Kidney epithelial cell (primary cell): ENCODE measurements at places on chromosomes 1 and 21. TPM values are rescaled to one million over a fixed set of nuclear protein-coding genes. Genes with fewer than 3 reads are reported as not detected.

The TEDDM1 gene
- total RNA-seq = not detected in 2 replicates

The AMPD1 gene
- 0.07 TPM in 1 of 2 replicates, not detected in the other for total RNA-seq

The PKLR gene
- not detected in 2 replicates for total RNA-seq

The DHRS3 gene
- total RNA-seq = 37.4 and 41.2 TPM in 2 replicates

The TPTE gene
- not detected in 2 replicates for total RNA-seq

The SSU72 gene
- total RNA-seq = 69.0 and 87.3 TPM in 2 replicates

The TEX38 gene
- total RNA-seq = not detected in 2 replicates

The NIPAL3 gene
- total RNA-seq = 42.0 and 45.0 TPM in 2 replicates

The SMIM1 gene
- total RNA-seq = not detected in 2 replicates

The FAM72B gene
- total RNA-seq = 0.82 and 1.5 TPM in 2 replicates

The WDR64 gene
- total RNA-seq = not detected in 2 replicates

The FCRLA gene
- 0.88 and 2.1 TPM in 2 replicates for total RNA-seq

The ADORA3 gene
- total RNA-seq = not detected in 2 replicates

The CAMSAP2 gene
- total RNA-seq = 31.9 TPM in 2 replicates

The CYP4A22 gene
- not detected in 2 replicates for total RNA-seq

The HSD3B2 gene
- not detected in 2 replicates for total RNA-seq

The CFAP74 gene
- not detected in 2 replicates for total RNA-seq

The MNDA gene
- total RNA-seq = not detected in 2 replicates

The COG2 gene
- total RNA-seq = 28.5 and 29.7 TPM in 2 replicates

The TIPRL gene
- 27.9 and 49.0 TPM in 2 replicates for total RNA-seq

The AHCYL1 gene
- total RNA-seq = 40.1 and 43.9 TPM in 2 replicates

The CASQ2 gene
- total RNA-seq = not detected in 2 replicates

The C1QB gene
- total RNA-seq = 2.8 and 4.6 TPM in 2 replicates

The KISS1 gene
- 3.9 and 8.8 TPM in 2 replicates for total RNA-seq

The PIGK gene
- total RNA-seq = 20.1 and 27.7 TPM in 2 replicates

The JAK1 gene
- 138 and 156 TPM in 2 replicates for total RNA-seq

The CR2 gene
- total RNA-seq = 0.04 TPM in 1 of 2 replicates, not detected in the other

The SNX7 gene
- total RNA-seq = 16.1 and 23.4 TPM in 2 replicates

The ST6GALNAC3 gene
- 4.1 and 4.2 TPM in 2 replicates for total RNA-seq

The NGF gene
- 2.9 and 3.4 TPM in 2 replicates for total RNA-seq

The PGBD5 gene
- 54.0 and 70.7 TPM in 2 replicates for total RNA-seq

The ATAD3C gene
- total RNA-seq = 0.38 and 0.75 TPM in 2 replicates

The KRTAP7-1 gene
- total RNA-seq = not detected in 2 replicates

The EPHA2 gene
- total RNA-seq = 211 and 234 TPM in 2 replicates

The SLAMF7 gene
- 0.08 and 0.21 TPM in 2 replicates for total RNA-seq

The ETV3L gene
- not detected in 2 replicates for total RNA-seq

The FNBP1L gene
- total RNA-seq = 68.9 and 78.6 TPM in 2 replicates

The TNFRSF8 gene
- 0.21 and 1.2 TPM in 2 replicates for total RNA-seq

The PPFIA4 gene
- 0.13 and 0.62 TPM in 2 replicates for total RNA-seq

The ALPL gene
- 5.1 and 7.3 TPM in 2 replicates for total RNA-seq

The PLCH2 gene
- 0.07 and 0.92 TPM in 2 replicates for total RNA-seq

The HSPA6 gene
- total RNA-seq = 0.84 TPM in 1 of 2 replicates, not detected in the other

The ATPAF1 gene
- total RNA-seq = 28.8 and 31.3 TPM in 2 replicates
